ENCODE measurements at places on chromosomes 5 and 9. TPM values are rescaled to one million over a fixed set of nuclear protein-coding genes. Genes with fewer than 3 reads are reported as not detected.

The GDNF gene
- total RNA-seq, result 0.94 TPM

The NRARP gene
- total RNA-seq, result 171 TPM

The SLC22A5 gene
- total RNA-seq, result 29.4 TPM

GRCh38 chr5:10201223-10201868, 48.3 kb downstream of the ATPSCKMT start:
- DNase-seq, result no peak

DNA sequence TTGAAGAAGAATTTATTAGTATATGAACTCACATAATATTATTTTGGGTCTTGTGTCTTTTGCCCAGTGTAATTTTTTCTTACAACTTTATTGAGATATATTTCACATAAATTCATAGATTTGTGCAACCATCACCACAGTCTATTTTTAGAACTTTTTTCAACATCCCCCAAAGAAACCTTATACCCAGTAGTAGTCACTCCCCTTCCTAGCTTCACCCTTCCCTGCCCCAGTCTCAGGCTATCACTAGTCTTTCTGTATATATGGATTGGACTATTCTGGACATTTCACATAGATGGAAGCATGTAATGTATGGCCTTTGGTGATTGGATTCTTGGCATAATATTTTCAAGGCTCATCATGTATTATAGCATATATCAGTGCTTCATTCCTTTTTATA, 67.8 kb downstream of the MAN2A1 start:
- no peak for DNase-seq

DNA sequence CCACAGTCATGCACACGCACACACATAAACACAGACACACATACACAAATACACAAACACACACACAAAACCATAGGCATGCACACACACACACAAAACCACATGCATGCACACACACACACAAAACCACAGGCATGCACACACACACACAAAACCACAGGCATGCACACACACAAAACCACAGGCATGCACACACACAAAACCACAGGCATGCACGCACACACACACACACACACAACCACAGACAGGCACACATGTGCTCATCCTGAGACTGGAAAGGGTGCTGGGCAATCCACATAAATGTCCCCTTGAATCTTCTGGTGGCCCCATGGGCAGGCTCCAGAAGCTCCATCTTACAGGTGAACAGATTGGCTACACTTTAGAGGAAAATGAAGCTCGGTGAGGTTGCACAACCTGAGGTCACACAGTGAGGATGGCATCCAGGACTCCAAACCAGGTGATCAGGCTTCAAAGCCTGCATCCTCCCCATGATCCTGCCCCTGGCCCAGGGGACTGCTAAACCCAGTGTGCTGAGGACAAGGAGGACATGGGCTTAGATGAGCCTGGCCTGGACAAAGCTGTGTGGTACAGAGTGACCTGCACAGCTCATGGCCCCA, 144.8 kb downstream of the GADD45G start:
- DNase-seq, result no peak

GRCh38 chr9:87677776-87678587, 47.9 kb upstream of the CTSL start:
- DNase-seq, result no peak

DNA sequence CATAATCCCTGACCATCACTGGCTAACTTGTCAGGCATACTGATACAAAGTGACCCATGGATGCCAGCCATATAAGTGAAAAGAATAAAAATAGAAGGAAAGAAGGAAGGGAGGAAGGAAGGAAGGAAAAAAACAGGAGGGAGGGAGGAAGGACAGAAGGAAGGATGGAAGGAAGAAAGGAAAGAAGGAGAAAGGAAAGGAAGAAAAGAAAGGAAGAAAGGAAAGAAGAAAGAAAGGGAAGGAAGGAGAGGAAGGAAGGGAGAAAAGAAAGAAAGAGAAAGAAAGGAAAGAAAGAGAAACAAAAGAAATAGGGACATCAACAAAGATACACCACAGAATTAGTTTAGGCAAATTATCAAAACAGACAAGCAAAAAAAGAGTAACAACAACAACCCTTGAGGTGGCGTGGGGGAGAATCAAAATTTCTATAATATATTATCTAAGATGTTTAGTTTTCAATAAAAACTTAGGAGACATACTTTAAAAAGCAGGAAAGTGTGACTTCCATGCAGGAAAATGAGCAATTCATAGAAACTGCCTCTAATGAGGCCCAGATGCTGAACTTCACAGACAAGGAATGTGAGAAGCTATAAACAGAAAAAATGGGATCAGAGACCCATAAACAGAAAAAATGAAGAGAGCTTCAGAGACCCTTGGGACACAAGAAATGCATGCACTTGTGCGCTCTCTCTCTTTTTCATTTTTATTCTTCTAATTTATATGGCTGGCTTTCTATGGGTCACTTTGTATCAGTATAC, 96.1 kb upstream of the NFIL3 start:
- DNase-seq, result no peak

All from mucosa of descending colon (tissue), 3 donors.